ENCODE measurements at places on chromosomes 7 and 10. TPM values are rescaled to one million over a fixed set of nuclear protein-coding genes. Genes with fewer than 3 reads are reported as not detected.

- no peak overlapping the region for H3K27ac ChIP-seq
- H3K4me3 ChIP-seq: no peak overlapping the region
- no peaks in the 10 kb centered on the region for H3K27me3 ChIP-seq
- no peaks in the 10 kb centered on the region for H3K36me3 ChIP-seq
- DNase-seq: no peak
Observed at GRCh38 chr10:20048161-20048560, 231.9 kb downstream of the PLXDC2 start.

DNA sequence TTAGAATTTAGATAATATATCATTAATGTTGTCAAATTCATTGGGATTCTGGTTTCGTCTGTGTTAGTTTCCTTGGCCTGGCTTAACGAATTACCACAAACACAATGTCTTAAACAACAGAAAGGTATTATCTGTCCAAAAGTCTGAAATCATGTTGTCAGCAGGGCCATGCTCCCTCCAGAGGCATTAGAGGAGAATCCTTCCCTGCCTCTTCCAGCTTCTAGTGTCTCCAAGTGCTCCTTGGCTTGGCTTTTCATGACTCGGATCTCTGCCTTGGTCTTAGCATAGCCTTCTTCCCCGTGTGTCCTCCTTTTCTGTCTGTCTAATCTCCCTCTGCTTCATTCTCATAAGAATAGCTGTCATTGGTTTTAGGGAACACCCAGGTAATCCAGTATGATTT lies 482.5 kb downstream of the SEMA3D start:
- H3K27me3 ChIP-seq: no peaks in the 10 kb centered on the region
- no peaks in the 10 kb centered on the region for H3K36me3 ChIP-seq
- DNase-seq: no peak
- H3K4me3 ChIP-seq: no peak overlapping the region
- H3K4me1 ChIP-seq: no peaks in the 10 kb centered on the region

DNA sequence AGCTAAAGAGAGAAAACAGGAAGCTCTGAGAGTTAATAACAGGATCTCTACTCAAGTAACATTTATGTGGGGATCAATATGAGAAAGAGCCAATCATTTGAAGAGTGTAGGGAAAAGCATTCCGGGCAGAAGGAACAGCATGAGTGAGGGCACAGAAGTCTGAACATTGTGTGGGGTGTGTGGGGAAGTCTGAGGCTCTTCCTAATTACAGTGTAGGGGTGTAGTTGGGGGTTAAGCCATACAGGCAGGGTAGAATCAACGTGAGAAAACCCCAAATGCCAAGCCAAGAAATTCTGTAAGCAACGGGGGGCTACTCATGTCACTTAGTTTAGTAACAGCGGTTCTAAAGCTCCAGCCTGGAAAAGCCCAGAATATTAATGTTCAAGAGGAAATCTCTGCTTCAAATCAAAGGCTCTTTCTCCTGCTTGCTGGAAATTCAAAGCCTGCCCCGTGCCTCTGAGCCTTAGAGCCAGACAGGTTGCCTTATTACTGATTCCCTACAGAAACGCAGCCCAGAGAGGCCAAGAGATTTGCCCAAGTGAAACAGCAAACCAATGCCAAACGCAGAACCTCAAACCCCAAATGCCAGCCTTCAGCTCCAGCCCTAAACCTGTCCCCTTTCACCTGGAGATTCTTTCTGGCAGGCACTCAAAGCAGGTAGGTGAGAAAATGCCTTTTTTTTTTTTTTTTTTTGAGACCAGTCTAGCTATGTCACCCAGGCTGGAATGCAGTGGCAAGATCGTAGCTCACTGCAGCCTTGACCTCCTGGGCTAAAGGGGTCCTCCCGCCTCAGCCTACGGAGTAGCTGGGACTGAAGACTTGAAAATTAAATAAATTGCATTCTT lies 36.1 kb downstream of the DNAJB12 start:
- peaks cover 82% of the 10 kb centered on the region for H3K4me1 ChIP-seq
- no peaks in the 10 kb centered on the region for H3K36me3 ChIP-seq
- H3K4me3 ChIP-seq: peak overlapping the region; percentile 77

- H3K4me3 ChIP-seq: no peak overlapping the region
- no peaks in the 10 kb centered on the region for H3K27me3 ChIP-seq
Observed at GRCh38 chr7:150949971-150950491, 28.1 kb downstream of the KCNH2 start.

DNA sequence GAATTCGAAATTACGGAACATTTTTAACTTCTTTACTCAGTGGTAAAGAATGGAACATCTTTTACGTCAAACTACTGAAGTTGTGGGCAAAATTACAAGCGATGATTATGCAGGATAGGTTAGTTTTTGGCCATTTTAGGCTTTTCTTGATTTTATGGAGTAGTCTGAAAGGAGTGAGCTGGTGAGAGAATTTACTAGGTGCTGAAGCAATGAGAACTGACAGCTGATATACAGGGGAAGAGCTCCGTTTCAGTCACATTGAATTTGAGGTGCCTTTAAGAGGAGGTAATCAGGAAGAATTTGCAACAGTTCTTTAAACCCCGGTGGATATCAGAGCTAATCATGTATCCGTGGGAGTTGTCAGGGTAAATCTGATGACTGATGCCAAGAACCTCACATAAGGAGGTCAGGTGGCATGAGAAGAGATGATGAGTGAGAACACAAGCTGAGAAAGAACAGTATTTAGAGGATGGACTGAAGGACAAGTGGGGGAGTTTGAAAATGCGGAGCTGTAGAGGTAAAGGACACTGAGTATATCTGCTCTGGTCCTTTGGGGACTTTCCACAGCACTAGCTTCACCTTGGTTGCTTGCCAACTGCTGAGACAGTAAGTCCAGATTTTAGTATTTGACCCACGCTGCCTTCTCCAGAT lies 104.3 kb downstream of the AHR start:
- peaks cover 10% of the 10 kb centered on the region for H3K4me1 ChIP-seq
- no peaks in the 10 kb centered on the region for H3K27me3 ChIP-seq
- DNase-seq: peak; percentile 35
- peak overlapping the region; percentile 88 for H3K4me3 ChIP-seq

The FFAR4 gene
- not detected for total RNA-seq
